H1 (cell line): ENCODE measurements at places on chromosomes 3 and 15.

DNA sequence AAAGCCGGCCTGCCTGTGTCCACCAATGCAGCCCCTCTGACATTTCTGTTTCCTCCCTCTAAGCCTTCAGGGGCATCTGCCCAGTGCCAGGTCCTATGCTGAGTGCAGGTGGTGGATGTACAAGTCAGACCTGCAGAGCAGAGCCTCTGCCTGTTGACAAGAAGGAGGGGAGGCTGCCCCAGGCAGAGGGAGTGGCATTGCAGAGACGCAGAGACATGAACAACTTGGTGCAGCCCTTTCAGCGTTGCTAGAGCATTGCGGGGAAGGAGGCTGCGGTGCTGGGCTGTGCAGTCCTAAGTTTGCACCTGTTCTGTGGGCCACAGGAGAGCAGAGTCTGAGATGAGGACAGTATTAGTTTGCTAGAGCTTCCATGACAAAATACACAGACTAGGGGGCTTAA is 65.2 kb downstream of the LSM3 start:
- no peak for DNase-seq

DNA sequence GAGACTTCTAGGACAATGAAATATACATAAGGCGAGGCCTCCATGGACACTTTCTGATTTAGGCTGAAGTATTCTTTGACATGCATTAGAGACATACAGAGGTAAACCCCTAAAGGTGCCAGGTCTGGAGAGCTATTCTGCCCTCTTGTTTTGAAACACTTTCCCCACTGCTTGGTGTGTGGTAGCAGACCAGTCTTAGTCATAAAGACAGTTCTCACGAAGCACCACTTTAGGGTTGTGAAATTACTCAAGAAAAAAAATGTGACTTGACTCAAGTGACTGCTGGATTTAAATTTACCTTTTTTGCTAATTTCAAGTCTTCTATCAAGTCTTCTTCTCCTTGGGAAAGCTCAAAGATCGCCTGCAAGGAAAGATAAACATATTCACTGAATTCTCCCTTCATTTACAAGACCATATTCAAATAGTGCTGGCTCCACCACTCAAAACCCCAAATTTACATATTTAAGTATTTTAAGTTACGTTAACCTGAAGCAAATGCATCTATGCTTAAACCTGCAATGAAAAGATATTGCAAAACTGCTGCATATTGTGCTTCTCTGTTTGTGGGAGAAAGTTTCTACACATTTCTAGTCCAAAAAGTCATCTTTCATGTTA is 48.4 kb downstream of the ARHGEF3 start:
- no peak for DNase-seq

- DNase-seq, result no peak
Measured at GRCh38 chr3:139339219-139339906, 4.5 kb upstream of the MRPS22 start.

- DNase-seq, result no peak
Measured at GRCh38 chr3:184284696-184285095, 8.9 kb downstream of the ECE2 start.
